ENCODE measurements at places on chromosomes 3 and 15.

- no peak for DNase-seq
These were observed 39.3 kb downstream of the EDEM1 start for GRCh38 chr3:5226783-5227182.

DNA sequence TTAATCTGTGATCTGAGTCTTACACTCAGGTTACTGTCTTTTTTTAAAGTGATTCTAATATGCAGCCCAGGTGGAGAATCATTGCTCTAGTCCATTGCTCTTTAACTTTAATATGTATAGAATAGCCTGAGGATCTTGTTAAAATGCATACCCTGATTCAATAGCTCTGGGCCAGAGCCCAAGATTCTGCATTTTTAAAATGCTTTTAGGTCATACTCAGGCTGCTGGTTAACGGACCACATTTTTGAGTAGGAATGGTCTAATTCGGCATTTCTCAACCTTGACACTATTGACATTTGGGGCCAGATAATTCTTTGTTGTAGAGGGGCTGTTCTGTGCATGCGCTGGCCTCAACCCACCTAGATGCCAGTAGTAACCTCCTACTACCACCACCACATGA is 20.9 kb upstream of the FSTL1 start:
- DNase-seq = no peak

DNA sequence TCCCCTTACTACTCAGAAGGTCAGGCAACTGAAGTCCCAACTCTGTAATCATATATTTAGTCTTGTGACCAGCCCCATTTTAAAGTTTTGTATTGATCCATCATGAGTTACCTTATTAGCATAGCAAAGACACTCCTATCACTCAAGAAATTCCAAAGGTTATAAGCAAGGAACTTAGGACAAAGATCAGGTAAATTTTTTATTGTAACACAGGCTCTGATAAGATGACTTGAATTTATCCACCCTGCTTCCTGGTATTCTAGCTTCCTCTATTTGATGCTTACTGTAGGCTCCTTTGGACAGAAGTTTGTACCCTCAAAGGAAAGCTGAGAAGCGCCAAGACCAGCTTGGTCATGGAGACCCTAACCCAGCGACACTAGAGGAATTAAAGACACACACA is 8.2 kb upstream of the NDN start:
- DNase-seq = no peak

DNA sequence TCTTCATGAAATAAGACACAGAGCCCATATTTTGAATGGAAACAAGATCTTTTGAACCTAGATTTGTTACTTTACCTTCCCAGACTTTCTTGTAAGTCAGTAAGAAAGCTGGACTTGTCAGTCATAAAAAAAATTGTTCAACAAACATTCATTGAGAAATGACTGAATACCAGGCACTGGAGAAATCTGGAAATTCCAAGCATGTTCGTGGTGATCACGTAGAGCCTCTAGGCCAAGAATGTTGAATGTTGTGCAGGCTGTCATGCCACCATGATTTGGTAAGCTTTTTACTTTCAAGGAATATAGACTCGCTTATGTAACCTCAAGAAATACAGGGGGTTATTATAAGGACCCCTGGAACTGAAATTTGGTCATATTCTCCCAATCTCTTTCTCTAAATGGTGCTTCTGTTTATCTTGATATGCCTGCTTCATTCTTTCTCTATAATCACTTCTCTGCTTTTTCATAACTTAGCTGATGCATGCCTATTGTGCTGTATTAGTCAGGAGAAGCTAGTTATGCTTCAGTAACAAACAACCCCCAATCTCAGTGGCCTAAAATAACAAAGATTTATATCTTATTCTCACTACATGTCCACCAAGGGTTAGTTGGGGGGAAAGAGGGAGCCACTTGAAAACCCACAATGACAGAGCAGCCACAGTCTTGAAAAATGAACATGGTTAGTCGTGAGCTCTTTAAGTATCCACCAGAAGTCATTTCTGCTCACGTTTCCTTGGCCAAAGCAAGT is 3.4 kb upstream of the TPM1 start:
- no peak for DNase-seq

DNA sequence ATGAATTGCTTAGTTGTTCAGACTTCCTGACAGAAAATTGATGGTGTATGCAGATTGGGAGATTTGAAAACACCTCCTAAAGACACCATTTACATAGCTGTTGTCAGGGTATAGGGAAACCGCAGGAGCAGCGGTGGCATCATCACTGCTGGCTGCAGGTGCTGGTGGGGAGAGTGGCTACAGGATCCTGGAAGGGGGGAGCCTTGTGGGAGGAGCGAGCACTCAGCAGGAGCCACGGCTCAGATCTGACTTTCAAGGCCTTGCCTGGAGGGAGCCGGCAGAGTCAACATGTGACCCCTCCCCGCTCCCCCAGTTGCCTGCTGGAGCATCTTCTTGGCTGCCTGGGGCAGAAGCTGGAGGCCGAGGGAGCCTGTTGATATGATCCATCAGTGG is 26.1 kb downstream of the EDEM1 start:
- DNase-seq = no peak

GRCh38 chr3:113570158-113570557 is 37.8 kb downstream of the SIDT1 start:
- DNase-seq = no peak

DNA sequence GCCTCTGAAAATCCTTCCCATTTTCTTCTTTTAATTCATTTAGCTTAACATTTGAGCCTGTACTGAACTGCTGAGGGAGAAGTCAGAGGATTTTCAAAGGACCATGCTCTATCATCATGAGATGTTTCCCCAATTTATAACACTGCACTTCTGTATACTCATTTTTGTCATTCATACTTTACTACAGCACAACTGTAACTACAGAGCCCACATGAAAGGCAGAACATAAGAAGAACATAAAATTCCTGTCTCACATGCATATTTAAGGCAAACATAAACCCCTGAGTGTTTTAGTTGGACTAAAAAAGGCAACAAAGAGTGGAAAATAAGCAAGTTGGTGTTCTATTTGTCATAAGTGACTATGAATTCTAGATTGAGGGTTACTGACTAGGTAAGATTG is 237.7 kb upstream of the ARPP21 start:
- DNase-seq = no peak

GRCh38 chr15:99504071-99504822 is 61.5 kb upstream of the MEF2A start:
- no peak for DNase-seq

DNA sequence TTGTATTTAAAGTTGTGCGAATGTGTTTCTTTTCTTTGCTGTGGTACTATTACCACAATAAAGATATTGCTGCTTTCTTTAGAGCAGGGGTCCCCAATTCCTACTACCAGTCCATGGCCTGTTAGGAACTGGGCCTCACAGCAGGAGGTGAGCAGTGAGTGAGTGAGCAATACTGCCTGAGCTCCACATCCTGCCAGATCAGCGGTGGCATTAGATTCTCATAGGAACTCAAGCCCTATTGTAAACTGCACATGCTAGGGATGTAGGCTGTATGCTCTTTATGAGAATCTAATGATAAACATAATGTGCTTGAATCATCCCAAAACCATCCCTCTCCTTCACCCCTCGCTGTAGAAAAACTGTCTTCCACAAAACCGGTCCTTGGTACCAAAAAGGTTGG is 41.6 kb downstream of the DMXL2 start:
- no peak for DNase-seq

DNA sequence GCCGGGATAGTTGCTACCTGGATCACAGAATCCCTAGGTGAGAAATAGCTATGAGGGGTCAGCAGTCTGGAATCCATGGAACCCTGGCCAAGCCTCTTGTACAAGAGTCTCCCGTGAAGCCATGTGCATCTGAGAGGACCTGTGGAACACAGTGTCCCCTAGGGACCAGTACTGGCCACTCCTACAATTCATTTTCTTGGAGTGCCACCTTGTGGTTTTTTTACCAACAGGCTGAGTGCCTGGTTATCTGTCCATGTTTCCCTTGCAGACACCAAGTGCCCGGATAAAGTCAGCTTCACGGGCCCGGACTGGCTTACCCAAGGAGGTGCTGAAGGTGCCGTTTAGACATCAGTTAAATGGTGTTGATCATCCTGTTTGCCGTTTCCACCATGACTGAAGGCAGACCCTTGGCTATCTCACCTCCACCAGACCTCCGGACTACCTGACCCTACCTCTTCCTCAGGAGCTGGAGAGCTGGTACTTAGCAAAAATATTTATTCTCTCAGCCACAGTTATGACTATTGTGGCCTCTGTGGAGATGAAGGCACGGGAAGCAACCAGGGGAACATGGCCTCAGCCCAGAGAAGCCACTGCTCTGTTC is 93.9 kb downstream of the RBPMS2 start:
- no peak for DNase-seq

DNA sequence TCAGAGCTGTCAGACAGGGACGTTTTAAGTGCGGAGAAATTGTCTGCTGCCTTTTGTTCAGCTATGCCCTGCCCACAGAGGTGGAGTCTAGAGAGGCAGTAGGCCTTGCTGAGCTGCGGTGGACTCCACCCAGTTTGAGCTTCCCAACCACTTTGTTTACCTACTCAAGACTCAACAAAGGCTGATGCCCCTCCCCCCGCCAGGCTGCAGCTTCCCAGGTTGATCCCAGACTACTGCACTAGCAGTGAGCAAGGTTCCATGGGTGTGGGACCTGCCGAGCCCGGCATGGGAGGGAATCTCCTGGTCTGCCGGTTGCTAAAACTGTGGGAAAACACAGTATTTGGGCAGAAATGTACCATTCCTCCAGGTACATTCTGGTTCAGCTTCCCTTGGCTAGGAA is 282.1 kb downstream of the VGLL3 start:
- no peak for DNase-seq

DNA sequence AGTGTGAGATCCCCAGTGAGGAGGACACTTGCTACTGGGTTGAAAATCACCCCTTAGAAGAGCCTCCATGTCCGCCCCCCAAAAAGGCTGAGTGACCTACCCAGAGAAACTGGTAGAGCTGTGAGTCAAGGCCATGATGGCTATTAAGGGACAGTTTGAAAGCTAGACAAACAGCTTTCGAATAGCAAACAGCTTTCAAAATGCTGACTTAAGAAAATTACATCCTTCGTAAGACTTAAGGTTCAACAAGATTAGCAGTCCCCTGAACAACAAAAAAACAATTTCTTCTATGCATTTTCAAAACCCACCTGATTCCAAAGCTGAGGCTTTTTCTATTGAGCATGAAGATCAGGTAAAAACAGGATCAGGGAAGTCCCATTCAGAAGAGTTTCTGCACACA is 269.7 kb upstream of the SOX2 start:
- no peak for DNase-seq

Data from sciatic nerve (tissue), 2 donors.